ENCODE measurements at places on chromosomes 5 and 9.

DNA sequence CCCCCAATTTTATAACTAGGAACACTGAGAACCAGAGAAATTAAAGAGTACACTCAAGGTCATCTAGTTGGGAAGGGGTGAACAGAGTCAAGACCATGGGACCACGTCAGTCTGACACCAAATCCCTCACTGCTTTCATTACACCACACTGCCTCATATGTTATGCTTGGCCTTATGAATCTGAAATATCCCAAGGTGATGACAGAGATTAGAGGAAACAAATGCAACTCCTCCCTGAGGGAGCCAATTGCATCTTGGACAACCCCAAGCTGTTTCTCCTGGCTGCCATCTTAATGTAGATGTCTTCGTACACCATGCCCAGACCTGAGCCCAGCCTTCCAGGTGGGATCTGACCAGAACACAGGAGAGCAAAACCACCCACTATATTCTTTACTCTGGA is 60.6 kb upstream of the ABCA1 start:
- DNase-seq, result no peak

- DNase-seq, result no peak
Measured at GRCh38 chr9:124456341-124457078, 6.3 kb downstream of the ADGRD2 start.

GRCh38 chr5:119179857-119180641 is 109.2 kb downstream of the DMXL1 start:
- DNase-seq, result no peak

DNA sequence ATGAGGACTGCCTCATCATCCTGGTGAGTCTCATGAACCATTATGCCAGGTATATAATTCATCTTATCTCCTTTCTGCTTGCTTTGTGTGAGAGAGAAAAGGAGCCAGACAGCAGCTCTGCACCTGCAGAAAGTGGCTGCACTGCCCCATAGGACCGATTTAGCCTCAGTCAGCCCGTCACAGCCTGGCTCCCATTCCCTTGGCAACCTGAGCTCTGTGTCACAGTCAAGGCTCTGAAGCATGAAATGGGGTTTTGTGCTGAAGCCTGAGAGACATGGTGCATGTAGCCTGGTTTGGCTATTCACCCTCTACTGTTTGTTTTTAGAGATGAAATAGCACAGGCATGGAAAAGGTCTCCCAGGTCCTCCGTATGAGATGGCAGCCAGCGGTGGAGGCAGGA is 198.3 kb downstream of the KCTD16 start:
- no peak for DNase-seq

DNA sequence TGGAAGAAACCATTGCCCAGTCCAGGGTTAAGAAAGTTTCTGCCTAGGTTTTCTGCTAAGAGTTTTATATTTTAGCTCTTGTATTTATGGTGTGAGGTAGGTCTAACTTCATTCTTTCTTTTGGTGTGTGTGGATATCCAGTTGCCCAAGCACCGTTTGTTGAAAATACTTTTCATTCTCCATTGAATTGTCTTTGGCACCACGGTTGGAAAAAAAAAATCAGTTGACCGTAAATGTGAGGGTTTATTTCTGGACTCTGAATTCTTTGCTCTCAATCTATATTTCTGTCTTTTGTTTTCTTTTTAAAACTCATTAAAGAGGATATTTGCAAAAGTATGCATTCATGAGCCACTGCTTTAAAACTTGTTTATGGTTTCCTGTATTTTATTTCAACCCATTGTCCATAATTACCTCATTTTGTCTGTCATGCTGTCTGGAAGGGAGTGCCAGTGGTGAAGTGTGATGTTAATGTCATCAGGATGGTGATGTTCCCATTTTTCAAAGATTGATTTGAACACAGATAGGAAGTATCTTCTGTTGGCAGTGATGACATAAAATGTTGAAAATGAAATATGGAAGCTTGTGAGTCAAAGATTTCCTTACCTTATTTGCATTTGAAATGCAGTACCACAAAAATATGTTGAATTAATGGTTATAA is 33.9 kb downstream of the HABP4 start:
- no peak for DNase-seq

- DNase-seq, result no peak
Measured at GRCh38 chr9:103867886-103868285, 226.2 kb upstream of the SMC2 start.

DNA sequence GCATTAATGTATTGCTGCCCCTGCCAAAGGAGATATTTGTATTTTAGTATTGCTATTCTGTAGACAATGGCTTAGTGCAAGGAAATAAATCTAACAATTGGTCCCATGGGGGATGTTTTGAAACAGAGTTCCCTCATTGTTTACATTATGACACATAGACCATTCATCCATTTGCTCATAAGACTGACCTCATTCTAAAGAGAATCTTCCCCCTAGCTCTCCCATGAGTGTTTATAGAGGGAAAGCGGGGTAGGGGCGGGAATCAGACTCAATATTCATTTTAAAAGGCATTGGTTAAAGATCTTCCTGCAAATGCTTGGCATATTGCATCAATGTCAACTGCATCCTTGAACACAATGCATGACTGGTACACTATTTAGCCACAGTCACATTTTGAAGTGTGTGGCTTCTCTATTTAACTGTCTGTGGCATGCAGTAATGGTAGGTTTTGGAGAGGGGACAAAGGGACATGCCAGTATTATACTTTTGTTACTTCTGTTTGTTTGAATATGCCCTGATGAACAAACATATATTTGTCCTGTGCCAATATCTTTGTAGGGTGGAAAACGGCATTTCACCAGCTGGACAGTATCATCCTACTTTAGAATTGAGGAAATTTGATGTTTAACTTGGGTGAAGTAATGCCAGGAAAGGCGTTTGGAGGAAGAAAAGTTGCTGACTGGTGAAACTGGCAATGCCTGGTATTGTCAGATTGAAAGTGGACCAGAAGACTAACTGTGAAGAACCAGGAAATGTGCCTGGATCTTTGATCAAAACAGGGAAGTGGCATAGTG is 84.1 kb upstream of the MEGF10 start:
- DNase-seq, result no peak

GRCh38 chr9:129199044-129199435 is 21.0 kb upstream of the IER5L start:
- DNase-seq, result no peak

- DNase-seq, result no peak
Measured at GRCh38 chr5:41083306-41083705, 12.2 kb upstream of the MROH2B start.

- DNase-seq, result no peak
Measured at GRCh38 chr9:84169240-84169639, 171.3 kb downstream of the SLC28A3 start.

DNA sequence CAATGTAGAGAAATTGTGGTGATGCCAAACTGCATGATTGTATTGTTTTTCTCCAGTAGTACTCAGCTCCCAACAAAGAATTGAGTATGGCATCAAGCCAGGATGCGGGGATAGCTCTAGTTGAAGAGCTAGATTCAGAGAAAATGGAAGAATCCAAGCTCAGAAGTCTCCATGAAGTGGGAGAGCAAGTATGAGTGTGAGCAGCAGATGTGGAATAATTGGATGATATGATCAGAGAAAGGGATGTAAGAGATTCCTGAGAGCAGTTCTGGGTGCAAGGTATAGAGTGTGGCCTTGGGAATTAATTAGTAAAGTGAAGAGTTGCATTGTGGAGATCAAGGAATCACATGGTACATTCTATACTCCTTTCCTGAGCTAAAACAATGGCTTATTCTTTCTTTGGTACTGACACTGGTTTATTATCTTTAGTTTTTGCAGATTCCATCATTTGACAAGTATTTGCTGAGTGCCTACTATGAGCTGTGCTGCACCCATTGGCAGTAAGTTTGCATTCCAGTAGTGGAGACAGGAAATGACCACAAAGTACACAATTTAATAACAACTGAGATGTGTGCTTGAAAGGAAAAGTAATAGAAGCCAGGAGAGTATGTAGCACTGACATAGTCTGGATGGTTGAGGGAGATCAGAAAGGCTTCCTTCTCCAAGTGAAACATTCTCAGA is 177.1 kb downstream of the CPLANE1 start:
- DNase-seq, result no peak

GRCh38 chr9:124239249-124240073 is 18.3 kb upstream of the NEK6 start:
- DNase-seq, result no peak

DNA sequence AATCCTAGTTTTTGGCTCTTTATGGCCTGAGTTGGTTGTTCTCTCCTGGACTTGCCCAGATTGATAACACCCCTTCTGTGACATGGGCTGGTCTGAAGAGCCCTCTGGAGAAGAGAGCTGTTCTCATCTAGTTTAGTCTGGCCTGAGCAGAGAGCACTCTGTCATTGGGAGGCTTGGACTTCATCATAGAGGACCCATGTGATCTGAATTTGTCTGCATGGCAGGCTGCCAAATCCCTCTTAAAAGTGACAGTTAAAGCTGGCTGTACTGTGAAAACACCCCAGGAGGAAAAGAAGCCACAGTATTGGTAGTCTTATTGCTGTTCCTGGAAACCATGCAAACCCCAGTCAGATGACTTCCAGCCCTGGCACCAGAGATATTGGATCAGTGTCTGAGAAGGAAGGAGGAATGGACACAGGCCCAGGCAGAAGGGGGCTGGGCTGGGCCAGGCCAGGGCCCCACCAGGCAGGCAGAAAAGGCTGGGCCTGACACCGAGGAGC is 3.7 kb upstream of the WDR31 start:
- DNase-seq, result no peak

DNA sequence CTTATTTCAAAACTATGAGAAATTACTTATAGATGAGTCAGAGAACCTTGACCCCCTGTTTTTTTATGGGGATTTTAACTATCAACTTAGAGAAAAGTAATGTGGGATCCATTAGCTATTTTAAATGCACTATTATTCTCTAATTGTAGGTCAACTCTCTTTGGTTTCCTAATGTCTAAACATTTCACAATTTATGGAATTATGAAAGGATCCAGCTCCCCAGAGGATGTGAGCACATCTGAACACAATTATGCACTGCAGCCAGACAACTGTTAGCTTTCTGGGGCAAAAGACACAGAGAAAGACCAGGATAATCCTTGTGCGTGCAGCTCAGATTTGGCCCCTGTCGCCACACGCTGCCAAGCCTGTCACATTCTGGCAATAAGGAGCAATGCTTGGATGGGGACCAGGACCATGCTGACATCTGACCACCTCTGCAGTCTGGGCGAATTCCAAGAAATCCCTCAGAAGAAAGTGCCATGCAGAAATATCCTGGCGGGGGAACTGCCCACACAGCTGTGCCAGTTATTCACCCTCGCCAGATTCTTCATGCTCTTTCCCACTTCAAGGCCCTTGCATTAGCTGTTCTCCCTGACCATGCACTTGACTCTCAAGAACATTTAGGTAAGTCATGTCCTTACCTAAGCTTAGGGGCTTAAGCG is 22.2 kb upstream of the CMBL start:
- DNase-seq, result no peak

DNA sequence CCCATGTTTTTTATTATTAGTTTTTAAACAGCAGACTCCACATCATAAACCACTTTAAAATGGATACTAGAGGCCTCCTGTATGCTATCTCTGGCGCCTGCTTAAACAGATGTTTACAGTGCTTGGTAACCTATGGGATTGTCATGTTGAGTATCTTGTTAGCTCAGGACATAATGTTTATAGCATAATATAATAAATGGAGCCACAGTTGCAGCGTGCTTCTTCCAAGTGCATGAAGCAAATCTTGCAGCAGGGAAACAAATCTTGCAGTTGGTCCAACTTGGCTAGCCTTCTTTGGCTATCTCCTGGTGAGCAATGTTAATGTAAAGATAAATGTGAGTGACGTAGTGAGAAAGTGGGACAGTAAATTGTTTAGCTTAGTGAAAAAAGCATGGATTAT is 2.8 kb downstream of the GHR start:
- no peak for DNase-seq

DNA sequence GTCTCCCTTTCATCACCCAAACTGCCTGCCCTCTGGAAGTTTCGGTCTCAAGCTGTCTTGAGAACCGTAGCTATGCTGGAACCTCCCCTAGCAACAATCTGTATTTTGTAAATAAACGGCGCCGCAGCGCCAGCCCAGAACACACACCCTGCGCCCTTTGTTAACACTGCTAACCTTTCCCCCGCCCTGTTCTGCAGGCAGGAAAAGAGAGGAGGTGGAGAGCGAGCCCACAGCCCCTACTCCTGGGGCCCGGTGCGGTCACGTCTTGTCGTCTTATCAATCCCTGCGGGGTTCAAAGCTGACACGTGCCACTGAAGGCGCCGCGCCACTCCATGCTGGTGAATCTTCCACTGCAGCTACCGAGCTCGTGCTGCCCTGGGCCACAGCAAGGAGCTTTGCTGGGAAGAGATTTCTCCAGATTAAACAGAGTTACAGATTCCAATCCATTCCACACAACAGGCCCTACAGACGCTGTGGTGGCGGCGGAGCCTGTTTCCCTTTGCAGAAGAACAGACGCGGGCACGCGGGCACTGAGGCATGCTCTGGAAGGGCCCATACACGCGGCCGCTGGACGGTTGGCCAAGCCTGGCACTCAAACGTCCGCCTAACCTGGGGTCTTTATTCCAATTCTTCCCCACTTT is 25.3 kb downstream of the ZDHHC11B start:
- DNase-seq, result peak; percentile 91

- DNase-seq, result no peak
Measured at GRCh38 chr5:43075319-43076293, 35.5 kb upstream of the ANXA2R start.

- no peak for DNase-seq
Measured at GRCh38 chr5:14410394-14411201, 171.0 kb upstream of the OTULINL start.

GRCh38 chr9:37036776-37037502 is 2.9 kb upstream of the PAX5 start:
- DNase-seq, result peak; percentile 40

All from central memory CD4-positive, alpha-beta T cell (primary cell).